ENCODE measurements at places on chromosomes 2 and 18. TPM values are rescaled to one million over a fixed set of nuclear protein-coding genes. Genes with fewer than 3 reads are reported as not detected.

Gene AGXT
- 0.23 TPM for polyA plus RNA-seq

Gene TSGA10
- 14.7 TPM for polyA plus RNA-seq

Gene CBLN2
- 11.9 TPM for polyA plus RNA-seq

Gene ERFE
- polyA plus RNA-seq = 6.0 TPM

Gene RASGRP3
- polyA plus RNA-seq = 21.8 TPM

Gene SCG2
- 0.54 TPM for polyA plus RNA-seq

Gene NAT8
- polyA plus RNA-seq = 29.7 TPM

Gene EVX2
- 0.01 TPM for polyA plus RNA-seq

Gene GKN2
- not detected for polyA plus RNA-seq

Gene RTP5
- polyA plus RNA-seq = not detected

Gene STPG4
- 0.30 TPM for polyA plus RNA-seq

Gene SEPTIN10
- polyA plus RNA-seq = 97.8 TPM

Gene MYCN
- 38.1 TPM for polyA plus RNA-seq

Gene WDR43
- polyA plus RNA-seq = 48.6 TPM

Gene EDAR
- 2.5 TPM for polyA plus RNA-seq

Gene CHST10
- polyA plus RNA-seq = 20.6 TPM

Gene SLC25A52
- 0.70 TPM for polyA plus RNA-seq

Gene UGT1A10
- polyA plus RNA-seq = not detected

Gene PRKRA
- polyA plus RNA-seq = 69.7 TPM

Gene NEURL3
- 5.5 TPM for polyA plus RNA-seq

Gene CCDC74B
- 14.9 TPM for polyA plus RNA-seq

Gene ANKRD30B
- 0.07 TPM for polyA plus RNA-seq

Gene DPYSL5
- 7.2 TPM for polyA plus RNA-seq

Gene CERKL
- polyA plus RNA-seq = 10.7 TPM

Gene RAMP1
- 5.0 TPM for polyA plus RNA-seq

Gene PER2
- 7.6 TPM for polyA plus RNA-seq

Gene CDCA7
- 35.9 TPM for polyA plus RNA-seq

Gene ATP6V1B1
- polyA plus RNA-seq = 78.2 TPM

Gene HOXD10
- polyA plus RNA-seq = 147 TPM
